Mammary epithelial cell (primary cell): ENCODE measurements at places on chromosomes 16 and 17. TPM values are rescaled to one million over a fixed set of nuclear protein-coding genes. Genes with fewer than 3 reads are reported as not detected.

GRCh38 chr17:29112771-29113295, 67.4 kb downstream of the MYO18A start:
- no peak for DNase-seq

- no peak for DNase-seq
Measured at GRCh38 chr16:67190448-67191399, 788 bp upstream of the EXOC3L1 start.

- no peak for DNase-seq
Measured at GRCh38 chr17:57110579-57111325, 25.7 kb downstream of the AKAP1 start.

- DNase-seq, result peak; percentile 17
Measured at GRCh38 chr16:87108941-87109340, 208.3 kb downstream of the C16orf95 start.

DNA sequence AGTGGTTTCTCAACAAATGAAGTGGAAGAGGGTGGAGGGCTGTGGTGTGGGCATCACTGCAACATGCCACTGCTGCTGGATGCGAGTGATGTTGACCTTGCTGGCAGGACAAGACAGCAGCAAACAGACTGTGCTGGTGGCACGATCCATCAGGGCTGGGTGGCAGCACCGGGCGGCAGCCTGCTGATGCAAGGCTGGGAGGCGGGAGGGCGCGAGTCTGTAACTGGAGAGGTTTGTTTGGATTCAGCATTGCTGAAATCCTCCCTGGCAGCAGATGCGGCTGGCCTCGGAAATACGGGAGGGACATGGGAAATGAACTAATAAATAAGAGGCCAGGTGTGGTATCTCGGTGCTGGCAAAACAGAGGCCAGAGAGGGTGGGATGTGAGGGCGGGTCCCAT, 224.2 kb downstream of the ENGASE start:
- DNase-seq, result no peak

DNA sequence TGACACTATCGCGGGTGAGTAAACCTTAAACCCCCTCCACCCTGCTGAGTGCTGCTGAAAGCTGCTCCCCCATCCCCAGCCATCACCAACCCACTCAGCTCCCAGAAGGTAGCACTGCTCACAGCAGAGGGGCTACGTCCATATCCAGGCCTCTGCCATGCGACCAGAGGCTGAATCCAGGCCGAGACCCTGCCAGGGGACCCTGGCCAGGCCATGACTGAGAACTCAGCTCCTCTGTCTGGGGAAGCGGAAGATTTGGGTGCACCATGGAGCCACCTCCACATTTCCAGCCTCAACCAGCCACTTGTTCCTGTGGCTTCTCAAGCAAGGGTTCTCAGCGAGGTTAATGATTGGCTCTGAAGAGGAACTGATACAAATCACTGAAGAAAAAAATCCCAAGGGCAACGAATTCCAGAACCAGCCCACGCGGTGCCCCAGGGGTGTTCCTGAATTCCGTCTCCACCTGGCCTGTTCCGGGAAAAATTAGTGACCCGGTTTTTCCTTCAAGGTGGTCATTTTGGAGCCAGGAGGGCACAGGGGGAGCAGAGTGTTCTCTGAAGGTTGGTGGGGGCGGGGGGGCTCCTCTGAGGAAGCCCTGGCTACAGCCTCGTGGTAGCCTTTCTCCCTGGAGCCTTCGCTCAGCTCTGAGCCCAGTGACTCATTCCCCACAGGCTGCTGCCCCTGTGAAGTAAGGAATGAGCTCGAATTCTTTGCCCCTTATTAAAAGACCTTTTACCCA, 9.3 kb upstream of the SLC16A5 start:
- peak; percentile 63 for DNase-seq

Gene SPATA32
- not detected for total RNA-seq

Gene GDPD3
- total RNA-seq, result 0.80 and 1.6 TPM in 2 replicates

Gene ANKRD40CL
- not detected for total RNA-seq
